D341Med (cell line): ENCODE measurements at places on chromosomes 3 and 15.
A peak's percentile ranks its signal among the peaks of the same experiment; 100 is the strongest.

GRCh38 chr15:39211108-39211979 is 369.5 kb upstream of the THBS1 start:
- no peak for DNase-seq

DNA sequence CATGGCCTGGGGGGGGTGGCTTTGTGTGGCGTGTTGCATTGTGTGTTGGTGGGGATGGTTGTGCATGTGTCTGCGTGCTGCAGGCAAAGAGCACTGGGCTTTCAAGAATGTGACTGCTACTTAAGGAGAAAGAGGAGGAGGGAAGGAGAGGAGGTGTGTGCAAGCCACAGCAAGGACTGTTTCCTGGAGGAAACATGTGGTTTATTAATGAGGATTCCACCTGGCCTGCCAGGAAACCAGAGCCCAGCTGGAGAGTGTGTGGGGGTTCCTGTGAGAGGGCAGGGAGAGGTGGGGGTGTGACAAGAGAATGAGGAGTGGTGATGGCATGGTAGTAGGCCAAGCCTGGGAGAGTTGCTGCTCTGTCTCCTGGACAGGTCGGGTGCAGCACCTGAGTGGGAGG is 258.1 kb upstream of the ROPN1 start:
- DNase-seq = no peak

DNA sequence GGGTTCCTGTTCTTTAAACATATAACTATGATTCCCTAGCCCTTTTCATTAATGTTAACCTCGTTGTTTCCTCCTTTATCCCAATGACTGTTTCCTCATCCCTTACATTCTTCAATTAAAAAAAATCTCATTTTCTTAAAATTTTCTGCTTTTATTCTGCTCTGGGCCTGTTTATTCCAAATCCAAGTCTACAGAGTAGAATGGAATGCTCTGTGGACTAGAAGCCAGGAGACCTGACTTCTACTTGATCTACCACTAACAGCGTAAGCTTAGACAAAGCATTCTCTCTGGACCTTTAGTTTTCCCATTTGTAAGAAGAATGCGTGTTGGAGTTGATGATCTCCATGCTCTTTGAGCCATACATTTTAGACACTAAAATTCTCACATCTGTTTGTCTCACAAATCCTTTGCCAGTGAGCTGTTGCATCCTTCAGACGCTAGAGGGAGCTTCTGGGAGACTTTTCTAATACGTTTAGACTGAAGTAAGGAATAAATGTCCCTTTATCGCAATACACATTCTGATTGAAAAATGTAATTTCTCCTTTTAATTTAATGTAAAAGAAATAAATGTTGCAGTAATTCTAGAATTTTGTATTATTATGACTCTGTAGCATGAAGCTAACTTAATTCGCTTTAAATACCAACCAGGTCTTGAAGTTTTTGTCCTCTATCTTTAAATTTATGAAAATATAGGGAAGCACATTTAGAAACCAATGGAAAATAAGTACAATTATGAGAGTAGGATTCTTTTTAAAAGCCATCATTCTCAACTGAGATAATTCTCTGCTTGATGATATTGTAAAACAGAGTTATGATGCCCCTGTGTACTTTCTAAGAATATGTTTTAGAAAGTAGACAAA is 21.7 kb upstream of the GMNC start:
- DNase-seq = peak; percentile 53

- DNase-seq = no peak
Observed at GRCh38 chr15:64070965-64071851, 22.4 kb downstream of the CIAO2A start.

- no peak for DNase-seq
Observed at GRCh38 chr3:59839810-59840515, 790.1 kb upstream of the CFAP20DC start.

DNA sequence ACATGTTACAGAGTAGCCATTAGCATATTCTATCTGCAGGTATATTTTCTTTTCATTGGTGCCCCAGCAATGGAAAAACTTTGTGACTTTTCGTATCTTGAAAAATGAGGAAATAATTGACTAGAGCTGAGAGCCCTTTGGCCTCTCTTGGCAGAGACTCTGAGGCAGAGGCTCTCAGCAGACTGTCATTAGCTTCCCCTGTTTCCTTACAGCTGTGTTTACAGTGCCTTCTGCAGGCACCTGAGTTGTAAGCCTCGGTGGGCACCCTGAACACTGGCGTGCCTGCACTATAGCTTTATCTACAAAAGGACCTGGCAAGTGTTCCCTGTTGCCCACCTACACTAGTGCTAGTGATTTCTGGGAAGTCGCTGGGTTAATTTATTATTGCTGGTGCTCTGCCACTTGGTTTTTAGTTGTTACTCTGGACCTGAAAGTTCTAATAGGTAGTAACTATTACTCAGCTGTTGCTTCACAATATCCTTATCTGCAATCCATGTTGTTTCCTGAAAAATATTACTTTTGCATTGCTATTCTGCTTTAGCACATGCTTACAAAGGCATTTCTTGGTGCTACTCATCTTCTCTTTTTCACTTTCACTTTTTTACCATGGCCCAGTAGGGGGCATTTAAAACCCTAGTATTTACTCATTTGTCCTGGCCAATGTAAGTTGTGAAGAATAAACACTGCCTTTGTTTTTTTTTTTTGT is 7.8 kb upstream of the GPR171 start:
- DNase-seq = no peak

- DNase-seq = no peak
Observed at GRCh38 chr3:97988784-97989568, 16.7 kb upstream of the RIOX2 start.

- DNase-seq = no peak
Observed at GRCh38 chr3:69443457-69443920, 57.6 kb upstream of the FRMD4B start.

- DNase-seq = no peak
Observed at GRCh38 chr3:159458982-159459381, 529.7 kb upstream of the IL12A start.

- DNase-seq = no peak
Observed at GRCh38 chr3:127195417-127195816, 2.5 kb downstream of the PRR23E start.

- DNase-seq = peak; percentile 73
Observed at GRCh38 chr15:59492389-59493377, 54.7 kb downstream of the FAM81A start.

DNA sequence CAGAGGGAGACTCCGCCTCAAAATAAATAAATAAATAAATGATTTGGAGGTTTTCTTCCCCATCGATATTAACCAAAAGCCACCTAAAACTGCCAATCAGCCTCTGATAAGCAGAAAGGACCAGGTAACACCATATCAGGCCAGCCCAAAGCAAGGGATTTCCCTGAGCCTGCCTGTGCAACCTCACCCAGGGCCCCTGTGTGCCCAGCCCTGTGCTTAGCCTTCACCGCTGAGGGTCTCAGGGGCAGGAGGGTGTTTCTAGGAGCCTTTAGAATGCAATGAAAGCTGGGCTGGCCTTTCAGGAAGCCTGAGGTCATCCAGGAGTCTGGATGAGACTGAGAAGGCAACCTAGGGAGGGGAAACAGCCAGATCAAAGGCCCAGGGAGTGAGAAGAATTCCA is 35.4 kb downstream of the CYP11A1 start:
- DNase-seq = no peak

GRCh38 chr3:111955876-111956275 is 22.9 kb upstream of the ABHD10 start:
- DNase-seq = no peak

DNA sequence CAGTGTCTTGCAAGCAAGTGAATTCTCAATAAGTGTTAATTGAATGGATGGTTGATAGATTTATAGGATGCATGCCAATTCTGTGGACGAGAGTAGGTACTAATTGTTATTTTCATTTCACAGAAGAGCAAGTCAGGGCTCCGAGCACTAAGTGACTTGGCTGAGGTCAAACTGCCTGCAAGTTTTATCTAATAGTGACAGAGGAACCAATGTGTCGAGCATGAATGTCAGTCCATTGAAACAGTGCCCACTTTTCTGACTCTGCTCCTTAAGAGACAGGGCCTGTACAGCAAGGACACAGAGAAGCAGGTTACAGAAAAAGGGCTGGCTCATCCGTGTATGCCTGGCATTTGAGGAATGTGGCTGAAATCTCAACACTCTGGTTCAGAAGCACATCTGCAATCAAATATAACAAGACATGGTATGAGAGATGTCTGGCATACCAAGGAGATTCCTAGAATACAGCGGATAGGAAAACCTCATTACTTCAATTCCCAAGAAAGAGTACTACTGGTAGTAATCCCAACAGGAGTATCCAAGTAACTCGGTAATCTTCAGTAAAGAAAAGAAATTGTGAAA is 6.0 kb upstream of the B3GNT5 start:
- no peak for DNase-seq

DNA sequence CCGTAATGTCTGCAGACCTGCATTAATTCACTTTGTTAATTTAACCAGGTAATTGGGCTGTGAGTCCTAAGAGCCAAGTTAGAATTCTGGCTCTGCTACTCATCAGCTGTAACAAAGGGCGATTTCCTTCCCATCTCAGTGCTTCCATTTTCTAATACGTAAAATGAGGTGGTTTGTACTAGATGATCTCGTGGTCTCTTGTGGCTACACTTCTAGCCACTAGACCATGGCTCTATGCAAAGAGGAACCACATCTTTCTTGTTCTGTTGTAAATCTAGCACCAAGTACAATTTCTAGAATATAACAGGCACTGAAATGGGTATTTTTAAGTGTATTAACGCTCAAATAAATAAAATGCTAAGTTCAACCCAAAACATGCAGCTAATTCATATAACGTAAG is 174.4 kb upstream of the THBS1 start:
- no peak for DNase-seq

DNA sequence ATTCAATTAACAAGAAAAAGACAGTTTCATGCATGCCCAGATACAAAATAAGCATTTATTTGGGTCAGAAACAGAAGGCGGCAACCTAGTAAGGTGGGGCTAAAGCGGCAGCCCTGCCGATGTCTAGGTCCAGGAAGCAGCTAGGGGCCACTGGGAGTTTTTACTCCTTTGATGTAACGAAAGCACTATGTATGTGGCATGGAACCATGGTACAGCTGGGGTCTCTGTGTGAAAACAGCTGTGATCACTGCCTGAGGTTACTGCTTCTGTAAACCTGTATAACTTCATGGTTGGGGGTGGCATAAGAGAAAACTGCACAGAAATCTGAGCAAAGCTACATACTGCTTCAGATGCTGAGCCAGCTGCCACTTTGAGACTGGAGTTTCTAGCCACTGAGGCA is 119.5 kb downstream of the ZNF280D start:
- DNase-seq = no peak

- DNase-seq = no peak
Observed at GRCh38 chr15:75171408-75171807, 30.3 kb upstream of the C15orf39 start.

DNA sequence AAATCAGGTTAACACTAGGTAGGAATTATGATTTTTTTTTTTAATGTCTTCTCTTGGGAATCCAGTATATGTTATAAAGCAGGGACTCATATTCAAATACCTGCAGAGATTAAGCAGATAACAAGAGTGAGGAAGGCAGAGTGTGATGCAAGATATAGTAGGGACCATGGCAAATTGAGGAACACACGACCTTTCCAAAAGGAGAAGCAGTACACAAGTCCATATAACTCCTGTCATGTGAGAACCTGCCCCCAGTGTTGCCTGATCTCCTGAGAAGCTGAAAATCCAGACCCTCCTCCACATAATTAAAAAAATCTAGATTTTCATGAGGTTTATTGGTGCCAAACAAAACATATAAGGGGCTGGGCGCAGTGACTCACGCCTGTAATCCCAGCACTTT is 3.6 kb downstream of the RFC4 start:
- no peak for DNase-seq

- DNase-seq = peak; percentile 34
Observed at GRCh38 chr3:190696777-190697501, 165.6 kb downstream of the GMNC start.

- DNase-seq = no peak
Observed at GRCh38 chr3:182527745-182528144, 265.6 kb upstream of the ATP11B start.

GRCh38 chr15:64026591-64026990 is 19.7 kb downstream of the DAPK2 start:
- DNase-seq = no peak

GRCh38 chr15:40282869-40283614 is at the start of gene ANKRD63:
Gene ANKRD63, minus strand, starts transcription at chr15:40283064. Its CDS starts 478 bp downstream, at chr15:40282586.
- peak; percentile 88 for DNase-seq

- no peak for DNase-seq
Observed at GRCh38 chr3:43489930-43490329, 131.9 kb downstream of the ANO10 start.

DNA sequence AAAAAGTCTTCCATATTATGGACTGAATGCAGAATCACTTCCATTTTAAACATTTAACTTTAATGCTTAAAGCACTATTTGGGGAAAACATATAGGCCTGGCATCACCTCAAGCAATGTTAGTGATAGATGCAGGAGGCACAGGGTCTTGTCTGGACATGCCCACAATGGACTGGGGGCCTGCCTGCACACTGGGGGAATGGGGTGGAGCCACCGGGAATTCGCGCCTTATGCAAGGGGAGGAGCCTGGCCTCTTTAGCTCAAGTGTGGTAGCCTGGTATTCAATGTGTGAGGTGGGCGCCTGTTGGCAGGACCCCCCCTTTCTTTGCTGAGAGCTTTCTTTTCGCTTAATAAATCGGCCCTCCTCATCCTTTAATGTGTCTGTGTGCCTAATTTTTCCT is 29.9 kb downstream of the ACKR4 start:
- no peak for DNase-seq

GRCh38 chr3:145953316-145953715 is 207.7 kb downstream of the PLOD2 start:
- no peak for DNase-seq

- DNase-seq = no peak
Observed at GRCh38 chr3:171013822-171014748, 12.4 kb downstream of the SLC2A2 start.

GRCh38 chr15:88397506-88397905 is 69.7 kb downstream of the MRPL46 start:
- DNase-seq = no peak

- DNase-seq = no peak
Observed at GRCh38 chr15:76286271-76286879, 24.9 kb downstream of the ETFA start.

- DNase-seq = no peak
Observed at GRCh38 chr15:78312536-78312935, 13.1 kb upstream of the SKIC8 start.

DNA sequence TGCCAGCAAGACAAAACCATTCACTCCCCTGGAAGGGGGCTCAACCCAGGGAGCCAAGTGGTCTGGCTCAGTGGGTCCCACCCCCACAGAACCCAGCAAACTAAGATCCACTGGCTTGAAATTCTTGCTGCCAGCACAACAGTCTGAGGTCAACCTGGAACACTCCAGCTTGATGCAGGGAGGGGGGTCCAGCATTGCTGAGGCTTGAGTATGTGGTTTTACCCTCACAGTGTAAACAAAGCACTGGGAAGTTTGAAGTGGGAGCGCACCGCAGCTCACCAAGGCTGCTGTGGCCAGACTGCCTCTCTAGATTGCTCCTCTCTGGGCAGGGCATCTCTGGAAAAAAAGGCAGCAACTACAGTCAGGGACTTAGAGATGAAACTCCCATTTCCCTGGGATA is 81.7 kb downstream of the MSL2 start:
- no peak for DNase-seq

GRCh38 chr3:17775073-17775472 is 32.6 kb upstream of the TBC1D5 start:
- no peak for DNase-seq

- no peak for DNase-seq
Observed at GRCh38 chr15:98773616-98774015, 125.3 kb downstream of the IGF1R start.

- DNase-seq = peak; percentile 40
Observed at GRCh38 chr3:122392868-122393844, 9.2 kb downstream of the FAM162A start.
